T-helper 2 cell treated with Interferon-gamma antibody and Interleukin-4, amounts not matched to agents 5 μg/mL and 100 μg/mL, for 36 hours (primary cell): ENCODE measurements at places on chromosomes 12 and 14.

DNA sequence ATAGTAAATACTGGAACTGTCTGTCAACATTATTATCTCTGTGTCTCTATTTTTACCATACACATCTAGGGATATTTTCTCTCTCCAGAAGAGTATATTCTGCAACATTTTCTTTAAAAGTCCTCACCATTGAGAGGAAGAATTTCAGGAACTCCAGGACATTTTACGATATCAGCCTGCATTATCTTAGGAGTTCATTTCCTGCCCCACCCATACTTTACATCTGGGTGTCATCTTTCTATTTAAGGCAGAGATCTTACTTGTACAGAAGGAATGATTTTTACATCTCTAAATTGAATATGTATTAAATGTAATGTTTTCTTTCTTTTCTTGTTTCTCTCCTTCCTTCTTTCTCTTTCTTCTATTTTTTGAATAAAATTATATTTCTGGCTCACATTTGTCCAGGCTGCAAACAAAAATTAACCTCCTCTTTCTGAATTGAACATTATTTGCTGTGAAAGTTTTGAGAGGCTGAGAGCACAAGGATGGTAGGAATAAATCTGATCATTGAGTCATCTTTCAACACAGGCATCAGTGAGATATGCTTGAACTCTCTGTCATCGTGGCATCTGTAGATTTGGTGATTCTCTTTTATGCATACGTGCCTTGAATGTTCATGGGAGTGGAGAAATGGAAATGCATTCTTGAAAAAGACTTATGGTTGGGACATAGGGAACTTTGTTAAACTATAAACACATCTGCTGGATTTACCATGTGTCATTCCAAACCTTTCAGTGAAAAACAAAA is 753.6 kb downstream of the SLC16A7 start:
- no peak for DNase-seq

GRCh38 chr12:50659690-50660424 is 104.0 kb upstream of the ATF1 start:
- DNase-seq = no peak

GRCh38 chr12:38905480-38906351 is at the start of gene CPNE8:
CPNE8 (minus strand) TSS chr12:38905591; CDS start chr12:38905534, 57 bp downstream.
- DNase-seq = peak; percentile 42

GRCh38 chr12:23634344-23634743 is 315.1 kb downstream of the SOX5 start:
- DNase-seq = no peak

GRCh38 chr14:20630340-20631022 is 11.0 kb downstream of the OR6S1 start:
- peak; percentile 34 for DNase-seq

DNA sequence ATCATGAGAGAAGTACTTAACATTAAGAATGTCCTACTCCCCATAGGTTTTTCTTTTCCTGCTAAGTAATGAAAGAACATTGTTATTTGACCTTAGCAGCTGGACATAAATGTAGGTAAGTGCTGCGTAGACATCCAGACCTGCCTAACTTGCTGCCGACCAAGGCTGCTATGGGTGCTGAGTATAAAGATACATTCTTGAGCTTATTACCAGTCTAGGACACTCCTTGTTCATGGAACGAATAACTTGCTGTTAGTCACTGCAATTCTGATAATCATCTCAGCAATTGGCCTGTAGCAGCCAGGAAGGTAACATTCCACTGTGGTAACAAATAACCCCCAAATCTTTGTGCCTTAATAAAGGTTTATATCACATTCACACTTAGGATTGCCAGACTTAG is 478.1 kb downstream of the VRK1 start:
- DNase-seq = no peak
